ENCODE measurements at places on chromosomes 7 and 10. TPM values are rescaled to one million over a fixed set of nuclear protein-coding genes. Genes with fewer than 3 reads are reported as not detected.

- H3K4me1 ChIP-seq, result no peaks in the 10 kb centered on the region
- no peaks in the 10 kb centered on the region for H3K27me3 ChIP-seq
- no peak for DNase-seq
- H3K36me3 ChIP-seq, result no peaks in the 10 kb centered on the region
Measured at GRCh38 chr7:80721883-80722615, 83.6 kb downstream of the CD36 start.

- DNase-seq, result no peak
- no peaks in the 10 kb centered on the region for H3K36me3 ChIP-seq
- peaks cover 1% of the 10 kb centered on the region for H3K4me1 ChIP-seq
- no peak overlapping the region for H3K4me3 ChIP-seq
- H3K27me3 ChIP-seq, result no peaks in the 10 kb centered on the region
- no peak overlapping the region for H3K27ac ChIP-seq
Measured at GRCh38 chr10:86941426-86941825, 16.0 kb downstream of the MMRN2 start.

DNA sequence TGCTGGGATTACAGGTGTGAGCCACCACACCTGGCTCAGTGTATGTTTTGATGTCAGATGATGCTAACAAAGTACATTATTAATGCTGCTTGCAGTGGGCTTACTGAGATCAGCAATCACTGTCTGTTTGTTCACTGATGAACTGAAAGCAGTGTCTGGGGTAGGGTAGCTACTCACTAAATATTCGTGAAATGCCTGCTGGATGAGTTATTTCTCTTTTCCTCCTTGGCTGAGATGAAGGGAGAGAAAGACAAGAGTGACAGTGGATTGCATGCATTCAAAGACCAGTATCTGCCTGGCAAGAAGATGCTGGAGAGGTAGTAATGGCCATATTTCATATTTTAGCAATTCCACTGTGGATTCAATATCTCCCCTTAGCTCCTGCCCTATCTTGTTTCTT is 32.3 kb downstream of the FAM107B start:
- no peak overlapping the region for H3K27ac ChIP-seq
- H3K36me3 ChIP-seq, result no peaks in the 10 kb centered on the region
- H3K4me1 ChIP-seq, result peaks cover 10% of the 10 kb centered on the region
- H3K27me3 ChIP-seq, result no peaks in the 10 kb centered on the region
- no peak for DNase-seq

DNA sequence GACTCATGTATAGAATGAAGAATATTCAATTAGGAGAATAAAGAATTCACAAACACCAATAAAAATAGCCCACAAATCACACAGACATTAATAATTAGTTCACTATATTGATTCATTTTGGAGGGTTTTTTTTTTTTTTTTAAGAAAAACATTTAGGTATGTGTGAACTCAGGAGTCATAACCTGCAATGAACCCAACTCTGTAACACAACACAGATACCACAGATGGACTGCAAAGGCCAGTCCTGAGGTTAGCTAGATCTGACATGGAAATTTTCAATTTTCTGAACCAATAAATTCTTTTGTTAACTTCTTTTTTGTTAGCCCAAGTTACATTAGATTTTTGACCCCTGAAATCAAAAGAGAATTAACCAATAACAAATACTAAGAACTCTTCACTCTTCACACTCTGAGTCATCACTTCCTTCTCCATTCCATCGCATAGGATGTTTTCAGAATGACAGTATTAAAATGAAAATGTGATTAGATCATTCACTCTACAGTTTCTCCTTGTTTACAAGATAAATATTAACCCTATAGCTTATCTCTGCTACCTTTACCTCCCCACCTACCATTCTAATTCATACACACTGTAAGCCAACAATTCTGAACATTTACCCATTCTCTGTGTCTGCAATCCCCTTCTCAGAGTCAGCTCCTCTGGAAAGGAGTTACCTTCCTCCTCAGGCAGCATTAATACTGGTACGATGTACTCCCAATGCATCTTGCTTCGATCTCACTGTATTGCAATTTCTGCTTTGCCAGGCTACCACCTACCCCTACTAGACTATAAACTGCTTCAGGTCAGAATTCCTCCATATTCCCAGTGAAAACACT is 141.5 kb downstream of the LRRN3 start:
- peaks cover 8% of the 10 kb centered on the region for H3K4me1 ChIP-seq
- peaks cover 11% of the 10 kb centered on the region for H3K36me3 ChIP-seq
- no peaks in the 10 kb centered on the region for H3K27me3 ChIP-seq
- H3K4me3 ChIP-seq, result no peak overlapping the region
- no peak for DNase-seq
- no peak overlapping the region for H3K27ac ChIP-seq

DNA sequence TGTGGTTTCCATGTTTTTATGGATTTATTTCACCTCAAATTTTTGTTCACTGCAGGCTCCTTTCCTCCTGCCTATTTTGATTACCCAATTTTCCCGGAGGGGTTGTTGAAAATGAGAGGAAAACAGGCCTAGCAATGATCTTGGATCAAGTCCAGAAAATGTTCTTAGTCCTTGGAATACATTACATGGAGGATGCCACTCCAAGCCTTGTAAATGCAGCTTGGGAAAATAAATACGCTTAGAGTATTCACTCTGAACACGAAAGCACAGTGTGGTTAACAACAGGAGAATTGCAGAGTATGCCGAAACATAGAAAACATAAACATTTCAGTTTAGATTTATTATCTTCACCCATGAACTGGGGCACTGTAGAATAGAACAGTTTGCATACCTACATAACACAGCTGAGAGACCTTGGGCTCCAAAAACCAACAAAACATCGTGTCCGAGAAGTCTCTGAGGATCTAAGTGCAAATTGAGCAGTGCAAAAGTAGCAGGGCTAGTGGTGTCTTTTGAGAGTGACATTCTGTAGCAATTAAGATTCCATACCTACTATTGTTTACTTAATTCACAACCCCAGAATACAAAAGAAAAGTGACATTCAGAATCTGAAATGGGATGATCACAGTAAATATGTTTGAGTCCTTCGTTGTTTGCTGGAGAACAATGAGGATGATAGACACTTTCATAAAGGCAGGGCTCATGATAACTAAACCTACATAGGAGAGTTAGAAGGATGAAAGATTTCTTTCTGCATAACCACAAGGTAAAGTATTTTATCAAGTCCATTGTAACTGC is 7.6 kb upstream of the CD36 start:
- no peaks in the 10 kb centered on the region for H3K36me3 ChIP-seq
- no peaks in the 10 kb centered on the region for H3K27me3 ChIP-seq
- DNase-seq, result no peak
- H3K27ac ChIP-seq, result no peak overlapping the region
- H3K4me1 ChIP-seq, result no peaks in the 10 kb centered on the region

DNA sequence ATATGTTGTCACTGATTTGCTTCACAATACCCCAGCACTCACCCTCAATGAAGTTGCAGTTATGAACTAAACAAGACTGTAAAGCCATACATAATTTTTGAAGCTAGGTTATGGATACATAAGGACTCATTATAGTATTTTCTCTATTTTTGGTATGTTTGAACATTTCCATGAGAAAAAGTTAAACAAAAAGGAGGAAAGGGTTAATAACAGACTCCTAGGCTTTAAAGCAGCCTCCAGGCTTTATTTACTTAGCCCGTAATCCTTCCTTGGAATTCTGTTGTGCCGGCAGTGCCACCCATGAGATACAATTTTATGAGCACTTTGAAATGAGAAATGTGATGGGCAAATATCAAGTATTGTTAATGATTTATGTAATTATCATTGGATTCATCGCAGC is 2.1 kb upstream of the DENND11 start:
- H3K4me3 ChIP-seq, result no peak overlapping the region
- no peak for DNase-seq

GRCh38 chr10:69477968-69478597 is 26.8 kb downstream of the TSPAN15 start:
- no peaks in the 10 kb centered on the region for H3K27me3 ChIP-seq
- no peak overlapping the region for H3K27ac ChIP-seq
- no peaks in the 10 kb centered on the region for H3K36me3 ChIP-seq
- no peak for DNase-seq
- H3K4me3 ChIP-seq, result no peak overlapping the region
- H3K4me1 ChIP-seq, result no peaks in the 10 kb centered on the region

DNA sequence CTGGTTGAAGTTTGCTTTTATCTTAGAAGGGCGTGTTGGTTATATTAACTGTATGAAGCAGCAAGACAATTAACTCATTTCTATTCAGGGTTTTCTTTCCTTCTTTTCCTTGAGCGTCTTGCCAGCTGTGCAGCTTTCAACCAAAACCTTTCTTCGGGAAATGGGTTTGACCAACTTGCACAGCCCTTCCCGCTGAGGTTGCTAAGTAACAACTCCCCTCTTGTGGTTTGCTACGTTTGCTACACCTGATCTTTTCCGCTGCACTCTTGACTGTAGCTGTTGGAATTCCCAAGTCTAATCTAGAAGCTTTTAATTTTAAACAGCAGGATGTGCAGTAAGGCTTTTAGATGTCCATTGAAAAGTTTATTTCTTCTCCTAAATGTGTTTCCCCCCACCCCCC is 116.9 kb downstream of the CDCA7L start:
- no peaks in the 10 kb centered on the region for H3K4me1 ChIP-seq
- no peaks in the 10 kb centered on the region for H3K36me3 ChIP-seq
- DNase-seq, result no peak
- peaks cover 4% of the 10 kb centered on the region for H3K27me3 ChIP-seq

DNA sequence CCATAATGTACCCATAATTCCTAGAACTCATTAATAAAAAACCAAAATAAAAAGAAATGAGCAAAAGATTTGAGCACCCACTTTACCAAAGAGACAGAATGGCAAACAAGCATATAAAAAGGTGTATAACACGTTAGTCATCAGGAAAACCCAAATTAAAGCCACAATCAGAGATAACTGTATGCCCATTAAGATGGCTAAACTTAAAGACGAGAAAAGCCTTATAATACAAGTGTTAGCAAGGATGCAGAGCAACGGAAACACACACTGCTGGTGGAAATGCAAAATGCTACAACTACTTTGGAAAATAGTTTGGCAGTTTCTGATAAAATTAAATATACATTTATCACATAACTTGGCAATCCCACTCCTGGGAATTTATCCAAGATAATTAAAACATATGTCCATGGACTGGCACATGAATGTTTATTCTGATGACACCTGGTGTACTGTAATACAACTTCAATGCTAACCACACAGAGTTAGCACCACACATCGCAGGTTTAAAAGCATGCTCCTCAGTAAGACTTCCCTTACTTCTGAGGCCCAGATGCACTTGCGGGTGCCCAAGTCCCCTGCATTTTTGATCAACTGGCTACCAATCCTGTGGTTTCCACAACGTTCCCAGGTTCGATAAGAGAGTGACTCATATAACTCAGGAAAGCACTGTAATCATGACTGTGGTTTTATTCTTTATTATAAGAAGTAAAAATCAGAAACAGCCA is 158.6 kb downstream of the SNX13 start:
- H3K36me3 ChIP-seq, result no peaks in the 10 kb centered on the region
- H3K27me3 ChIP-seq, result no peaks in the 10 kb centered on the region
- no peak overlapping the region for H3K4me3 ChIP-seq

DNA sequence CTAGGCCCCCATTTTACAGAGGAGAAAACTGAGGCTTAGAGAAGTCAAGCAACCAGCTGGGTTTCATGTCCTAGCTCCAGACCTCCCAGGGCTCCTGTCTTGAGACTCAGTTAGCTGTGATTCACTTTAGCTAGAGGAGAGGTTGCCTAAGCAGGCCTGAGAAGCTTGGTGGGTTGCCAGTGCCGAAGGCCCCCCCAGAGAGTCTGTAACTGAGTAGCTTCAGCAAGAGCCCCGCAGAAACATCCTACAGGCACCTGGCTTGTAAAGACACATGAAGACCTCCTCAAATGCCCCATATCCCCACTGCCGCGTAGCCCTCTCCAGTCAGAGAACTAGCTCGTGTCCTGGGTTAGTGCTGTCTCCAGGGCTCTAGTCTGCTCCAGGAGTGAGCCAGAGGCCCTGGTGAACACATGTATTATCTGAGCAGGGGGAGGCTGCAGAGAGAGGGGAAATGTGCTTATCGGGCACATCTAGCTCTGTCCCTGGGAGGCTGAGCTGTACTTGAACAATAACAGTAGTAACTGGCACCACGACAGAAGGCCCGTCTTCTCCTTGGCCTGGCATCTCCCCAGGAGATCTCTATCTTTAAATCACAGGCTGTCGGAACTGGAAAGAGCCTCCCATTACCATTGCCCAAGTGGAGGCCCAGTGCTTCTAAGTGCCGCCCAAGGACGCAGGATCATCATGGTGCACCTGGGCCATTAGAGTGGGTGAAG is 28.9 kb downstream of the UNC5B start:
- peaks cover 2% of the 10 kb centered on the region for H3K27me3 ChIP-seq
- no peaks in the 10 kb centered on the region for H3K4me1 ChIP-seq
- no peaks in the 10 kb centered on the region for H3K36me3 ChIP-seq

- H3K36me3 ChIP-seq, result no peaks in the 10 kb centered on the region
- DNase-seq, result no peak
- no peak overlapping the region for H3K4me3 ChIP-seq
Measured at GRCh38 chr10:15237351-15237750, 68.9 kb upstream of the NMT2 start.

DNA sequence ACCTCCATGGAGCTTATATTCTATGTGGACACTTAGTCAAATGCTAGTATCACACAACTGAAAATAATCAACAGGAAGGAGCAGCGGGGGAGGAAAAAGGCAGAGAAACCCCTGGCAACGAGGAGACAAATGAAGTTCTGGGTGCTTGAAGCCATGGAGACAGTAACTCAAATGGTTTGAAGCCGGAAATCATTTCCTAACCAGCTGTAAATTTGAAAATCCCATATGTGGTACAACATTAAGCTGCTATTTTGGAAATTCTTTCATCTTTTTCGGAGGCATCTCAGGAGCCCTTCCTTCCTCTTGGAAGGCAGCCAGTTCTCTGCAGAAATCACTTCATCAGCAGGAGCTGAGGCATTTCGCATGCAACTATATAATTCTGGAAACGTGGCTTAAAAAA is 91.4 kb downstream of the PPP1R3C start:
- no peaks in the 10 kb centered on the region for H3K36me3 ChIP-seq
- DNase-seq, result no peak
- H3K27ac ChIP-seq, result no peak overlapping the region
- H3K4me1 ChIP-seq, result no peaks in the 10 kb centered on the region

DNA sequence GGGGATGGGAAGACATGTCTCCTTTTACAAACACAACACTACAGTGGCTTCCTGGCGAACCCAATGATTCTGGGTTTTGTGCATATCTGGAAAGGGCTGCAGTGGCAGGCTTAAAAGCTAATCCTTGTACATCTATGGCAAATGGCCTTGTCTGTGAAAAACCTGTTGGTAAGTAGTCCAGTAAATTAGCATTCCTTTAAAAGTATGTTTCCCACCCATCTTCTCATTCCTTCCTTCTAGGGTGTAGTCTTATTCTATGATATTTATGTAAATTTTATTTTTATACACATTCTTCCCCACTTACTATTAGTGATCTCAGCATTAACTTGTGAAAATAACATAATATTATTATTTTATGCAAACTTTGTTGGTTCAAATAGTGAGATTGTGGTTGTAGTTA is 206.9 kb downstream of the ATRNL1 start:
- no peaks in the 10 kb centered on the region for H3K4me1 ChIP-seq
- no peaks in the 10 kb centered on the region for H3K27me3 ChIP-seq
- H3K4me3 ChIP-seq, result no peak overlapping the region
- H3K27ac ChIP-seq, result no peak overlapping the region
- no peaks in the 10 kb centered on the region for H3K36me3 ChIP-seq
- no peak for DNase-seq

The OR2A5 gene
- not detected for total RNA-seq

The HIF1AN gene
- 40.6 TPM for total RNA-seq

The TMEM213 gene
- total RNA-seq, result 0.39 TPM
